ENCODE measurements at places on chromosomes 5 and 9.

GRCh38 chr5:10566543-10567068, 2.7 kb downstream of the ANKRD33B start:
- no peak for DNase-seq

DNA sequence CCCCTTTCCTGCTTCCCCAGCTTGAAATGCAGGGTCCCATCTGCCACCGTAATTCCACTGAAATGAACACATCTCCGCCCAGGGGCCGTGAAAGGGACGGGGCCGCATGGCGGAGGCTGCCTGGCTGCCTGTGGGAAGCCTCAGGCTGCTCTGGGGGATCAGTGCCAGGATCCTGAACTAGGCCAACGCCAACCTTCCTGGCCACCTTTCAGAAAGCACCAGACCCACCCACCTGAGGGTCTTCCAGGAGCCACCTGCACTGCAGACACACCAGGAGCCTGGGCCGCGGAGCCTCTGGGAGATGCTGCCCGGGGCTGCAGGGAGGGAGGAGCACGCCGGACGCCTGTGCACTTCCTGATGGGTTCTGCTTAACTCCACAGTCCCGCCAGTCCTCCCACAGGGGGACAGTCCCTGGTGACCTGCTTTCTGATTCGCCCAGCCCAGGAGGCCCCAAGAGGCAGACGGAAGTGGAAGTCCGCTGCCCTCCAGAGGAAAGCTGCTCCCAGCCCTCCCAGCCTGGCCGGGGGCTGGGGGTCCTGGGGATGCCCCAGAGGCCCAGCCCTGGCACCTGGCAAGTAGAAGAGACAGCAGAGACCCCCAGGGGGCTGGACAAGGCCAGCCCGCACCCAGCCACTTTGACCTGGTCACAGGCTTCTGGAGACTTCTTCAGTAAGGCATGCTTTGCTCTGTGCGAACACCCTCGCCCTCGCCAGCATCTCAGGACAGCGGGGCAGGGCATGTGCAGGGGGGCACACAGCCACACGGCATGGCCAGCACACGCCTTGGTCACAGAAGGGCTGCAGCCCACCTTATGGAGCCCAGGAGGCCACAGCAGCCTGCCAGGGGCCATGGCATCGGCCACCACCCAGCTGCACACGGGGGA, at the start of gene CARD9:
CARD9 (minus strand) TSS at position 370 of the 883 bp plus-strand sequence. CDS start 1,591 bp downstream, outside the sequence.
- no peak for DNase-seq

- no peak for DNase-seq
Observed at GRCh38 chr9:88481933-88482332, 53.0 kb upstream of the NXNL2 start.

- no peak for DNase-seq
Observed at GRCh38 chr5:52825826-52826225, 38.1 kb downstream of the ITGA1 start.

DNA sequence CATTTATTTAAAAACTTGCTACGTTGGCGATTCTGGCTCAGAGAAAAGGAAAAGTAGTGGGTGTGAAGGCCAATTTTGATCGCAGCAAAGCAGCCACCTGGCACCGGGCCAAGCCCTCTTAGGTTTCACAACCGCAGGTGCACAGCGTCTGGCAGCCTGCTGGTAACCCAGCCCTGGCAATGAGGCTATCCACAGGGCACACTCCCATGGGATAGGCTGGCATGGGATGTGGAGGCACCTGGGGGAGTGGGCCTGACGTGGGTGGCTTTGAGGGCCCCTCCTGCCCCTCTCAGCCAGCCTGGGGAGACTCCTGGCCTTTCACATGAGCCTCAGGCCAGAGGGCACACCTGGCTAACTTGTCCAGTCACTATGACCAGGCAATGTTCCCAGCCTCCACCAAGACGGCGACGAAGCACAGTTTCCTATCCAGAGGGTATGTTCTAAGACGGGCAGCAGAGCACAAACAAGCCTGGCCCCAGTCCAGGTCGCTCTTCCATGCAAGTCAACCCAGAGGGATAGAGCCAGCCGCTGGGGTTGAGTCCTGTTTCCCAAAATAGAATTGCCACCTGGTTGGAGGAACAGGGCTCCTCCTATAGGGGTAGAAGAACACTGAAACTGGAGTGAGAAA, 19.0 kb downstream of the CMBL start:
- DNase-seq: no peak

GRCh38 chr5:107544476-107544875, 126.3 kb downstream of the EFNA5 start:
- DNase-seq: no peak

GRCh38 chr9:136759436-136760325, 1.6 kb upstream of the LCN8 start:
- DNase-seq: no peak

GRCh38 chr9:122346478-122347347, 24.1 kb upstream of the PTGS1 start:
- no peak for DNase-seq

DNA sequence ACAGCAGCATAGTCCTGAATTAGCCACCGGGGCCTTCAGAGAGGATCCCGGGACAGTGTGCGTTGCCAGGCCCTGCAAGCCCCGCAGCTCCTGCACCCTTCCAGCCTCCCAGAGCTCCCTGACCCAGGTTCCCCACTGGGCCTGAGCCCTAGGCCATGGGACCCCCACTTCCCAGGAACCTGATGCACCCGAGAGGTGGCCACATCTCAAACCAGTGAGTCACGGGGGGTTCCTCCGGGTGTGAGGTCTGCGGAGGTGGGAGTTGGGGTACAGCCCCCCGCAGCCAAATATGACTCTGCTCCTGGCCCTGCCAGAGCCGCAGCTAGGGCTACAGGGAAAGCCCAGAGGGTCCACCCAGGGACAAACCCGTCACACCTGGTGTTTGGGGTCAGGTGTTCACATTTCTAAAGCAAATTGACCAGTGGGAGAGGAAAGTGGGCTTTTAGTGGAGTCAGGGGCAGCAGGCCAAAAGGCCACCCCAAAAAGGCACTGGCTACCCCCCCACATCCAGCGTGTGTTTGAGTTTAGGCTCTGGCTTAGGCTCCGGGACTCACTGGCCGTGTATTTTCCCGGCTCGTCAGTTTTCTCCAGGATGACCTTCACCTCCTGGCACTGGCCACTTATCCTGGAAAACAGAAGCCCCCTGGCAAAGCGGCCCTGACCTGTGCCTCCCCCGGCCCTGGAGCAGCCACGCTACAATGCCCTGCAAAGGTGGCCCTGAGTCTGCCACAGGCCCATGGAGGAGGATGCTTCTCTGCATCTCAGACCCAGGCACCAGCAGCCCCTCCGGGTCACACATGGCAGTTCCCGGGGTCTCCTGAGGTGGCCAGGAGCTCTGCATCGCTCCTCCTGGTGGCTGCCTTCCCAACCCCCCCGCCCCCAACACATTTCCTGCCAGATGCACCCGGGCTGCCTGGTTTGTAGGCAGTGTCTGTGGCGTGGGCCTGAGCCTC, 17.4 kb upstream of the OBP2B start:
- DNase-seq: no peak

DNA sequence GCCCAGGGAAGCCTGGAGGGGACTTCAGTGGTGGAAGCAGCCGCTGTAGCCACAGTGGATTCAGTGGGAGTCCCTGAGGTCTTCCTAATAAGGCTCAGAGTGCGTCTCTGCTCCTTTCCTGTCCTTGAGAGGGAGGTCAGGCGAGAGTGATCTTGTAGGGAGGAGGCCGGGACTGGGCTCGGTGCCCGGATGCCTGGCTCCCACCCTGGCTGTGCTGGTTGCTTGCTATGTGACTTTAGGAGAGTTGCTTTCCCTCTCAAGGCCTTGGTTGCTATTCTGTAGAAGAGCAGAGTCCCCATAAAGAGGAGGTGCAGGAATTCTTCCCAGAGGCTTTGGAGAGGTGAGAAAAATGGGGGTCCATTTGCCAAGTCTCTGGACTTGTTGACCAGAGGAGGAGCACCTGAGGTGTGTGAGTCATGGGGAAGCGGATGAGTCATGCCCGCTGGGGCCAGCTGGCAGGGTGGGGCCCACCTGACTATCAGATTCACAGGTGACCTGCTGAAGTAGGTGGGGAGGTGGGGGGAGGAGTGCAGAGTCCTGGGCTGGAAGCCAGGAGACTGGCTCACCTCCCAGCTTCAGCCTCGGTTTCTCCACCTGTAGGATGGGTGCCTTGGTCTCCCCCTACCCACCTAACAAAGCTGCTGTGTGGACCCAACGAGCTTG, 13.8 kb downstream of the GSN start:
- no peak for DNase-seq

- DNase-seq: no peak
Observed at GRCh38 chr5:58950224-58950623, 367.3 kb downstream of the RAB3C start.

DNA sequence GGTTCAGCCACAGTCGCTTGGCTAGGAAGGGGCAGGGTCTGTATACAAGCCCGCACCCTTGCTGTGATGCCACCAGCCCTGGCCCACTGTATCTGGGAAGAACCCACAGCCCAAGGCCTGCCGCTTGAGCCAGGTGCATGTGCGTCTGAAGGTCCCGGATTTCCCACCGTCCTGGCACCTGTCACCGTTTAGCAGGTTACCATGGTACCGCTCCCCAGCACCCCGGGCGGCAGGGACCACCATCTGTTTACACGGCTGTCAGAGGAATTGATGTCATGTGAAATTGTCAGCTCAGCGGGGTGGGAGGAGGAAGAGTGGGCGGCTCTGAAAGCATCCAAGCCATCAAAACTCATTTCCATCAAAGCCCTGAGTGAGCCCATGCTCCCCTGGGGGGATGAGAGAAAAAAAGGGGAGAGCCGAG, 92.7 kb downstream of the HRH2 start:
- no peak for DNase-seq

- no peak for DNase-seq
Observed at GRCh38 chr5:102749416-102750030, 5.6 kb upstream of the PAM start.

DNA sequence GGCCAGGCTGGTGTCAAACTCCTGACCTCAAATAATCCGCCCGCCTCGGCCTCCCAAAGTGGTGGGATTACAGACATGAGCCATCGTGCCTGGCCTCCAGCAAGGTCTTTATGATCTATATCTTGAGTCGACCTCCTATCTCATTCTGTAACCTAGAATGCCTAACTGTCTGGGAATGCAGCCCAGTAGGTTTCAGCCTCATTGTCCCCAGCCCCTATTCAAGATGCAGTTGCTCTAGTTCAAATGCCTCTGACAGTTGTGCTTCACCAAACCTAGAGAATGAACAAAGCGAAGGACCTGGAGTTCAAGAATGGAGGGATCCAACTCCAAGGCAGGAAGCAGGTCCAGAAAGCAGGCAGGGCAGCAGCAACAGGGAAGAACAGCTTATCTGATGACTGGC, 30.8 kb downstream of the GLRX start:
- no peak for DNase-seq

DNA sequence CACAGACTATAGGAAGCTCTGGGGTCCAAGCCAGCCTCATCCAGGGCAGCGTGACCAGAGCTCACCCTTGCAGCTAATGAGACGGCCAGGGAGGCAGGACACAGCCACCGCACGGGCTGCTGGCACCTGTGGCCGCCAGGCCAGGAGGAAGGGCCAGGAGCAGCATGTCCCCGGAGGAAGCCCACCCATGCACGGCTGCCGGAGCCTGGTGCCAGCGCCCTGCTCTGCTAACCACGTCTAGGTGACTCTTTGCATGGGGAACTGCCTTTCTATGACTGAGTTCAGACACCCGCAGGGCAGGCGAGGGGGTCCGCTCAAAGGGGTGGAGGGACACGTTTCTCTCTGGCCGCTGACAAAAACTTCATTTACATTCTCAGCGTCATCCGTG, 68.5 kb upstream of the SARDH start:
- DNase-seq: no peak

- DNase-seq: no peak
Observed at GRCh38 chr5:107680799-107681198, 10.1 kb upstream of the EFNA5 start.

- DNase-seq: no peak
Observed at GRCh38 chr9:108167136-108167900, 677.7 kb upstream of the KLF4 start.

GRCh38 chr5:149775785-149776184, 45.7 kb downstream of the PPARGC1B start:
- no peak for DNase-seq

- no peak for DNase-seq
Observed at GRCh38 chr9:21320465-21320864, 14.7 kb downstream of the KLHL9 start.

- no peak for DNase-seq
Observed at GRCh38 chr9:17509701-17510100, 69.2 kb upstream of the SH3GL2 start.

- no peak for DNase-seq
Observed at GRCh38 chr5:14424011-14424685, 157.4 kb upstream of the OTULINL start.

DNA sequence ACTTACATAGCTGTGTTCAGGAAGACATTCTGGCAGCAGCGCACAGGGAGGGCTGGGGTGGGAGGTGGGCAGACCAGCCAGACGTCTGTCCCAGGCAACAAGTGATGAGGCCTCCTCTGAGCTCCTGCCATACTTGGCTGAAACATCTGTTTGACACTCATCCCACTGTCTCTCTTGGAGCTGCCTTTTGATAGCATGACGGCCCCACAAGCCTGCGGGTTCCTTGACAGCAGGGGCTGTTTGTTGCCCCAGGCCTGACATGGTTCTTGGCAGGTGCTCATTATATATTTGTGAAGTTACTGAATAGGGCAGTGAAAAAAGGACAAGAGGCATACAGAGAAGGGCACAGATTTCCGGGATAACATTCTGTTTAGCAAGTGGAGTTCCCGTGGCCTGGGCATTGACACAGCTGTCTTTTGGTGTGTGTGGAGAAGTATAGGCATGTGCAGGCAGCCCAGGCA, 22.2 kb upstream of the B4GALT1 start:
- no peak for DNase-seq

GRCh38 chr5:120354126-120354525, 110.0 kb upstream of the PRR16 start:
- DNase-seq: no peak

DNA sequence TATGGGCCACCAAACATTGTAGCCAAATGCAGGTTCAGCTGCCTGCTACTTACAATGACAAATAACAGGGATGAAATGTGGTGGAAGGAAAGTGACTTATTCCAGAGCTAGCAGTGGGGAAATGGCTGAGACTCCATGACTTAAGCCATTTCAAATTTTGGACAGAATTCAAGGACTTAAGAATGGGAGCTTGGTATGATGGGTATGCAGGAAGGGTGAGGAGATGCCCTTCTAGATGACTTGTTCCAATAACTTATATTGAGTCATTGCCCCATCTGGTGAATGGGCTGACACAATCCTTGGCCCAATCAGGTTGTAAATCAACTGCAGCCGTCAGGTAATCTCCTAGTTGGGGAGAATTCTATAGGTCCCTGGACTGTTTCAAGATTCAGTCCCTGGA, 230.7 kb upstream of the SGCD start:
- no peak for DNase-seq

DNA sequence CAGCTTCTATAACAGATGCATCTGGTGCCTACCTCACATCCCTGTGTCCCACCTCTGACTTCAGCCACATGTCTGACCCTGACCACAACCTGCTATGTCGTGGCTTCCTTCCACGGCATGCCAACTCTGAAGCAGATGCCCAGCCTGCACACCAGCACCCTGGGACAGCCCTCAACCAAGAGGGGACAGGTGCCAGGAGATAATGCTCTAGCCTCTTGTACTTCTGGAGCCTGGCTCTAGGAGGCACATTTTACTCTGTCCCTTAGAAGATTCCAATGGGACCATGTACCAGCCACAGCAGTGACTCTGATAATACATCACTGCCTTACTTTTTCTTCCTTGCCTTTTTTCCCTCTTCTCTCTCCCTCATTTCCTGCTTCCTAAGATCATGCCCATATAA, 51.4 kb downstream of the EBF1 start:
- no peak for DNase-seq

GRCh38 chr9:96501633-96502538, 51.9 kb downstream of the HABP4 start:
- no peak for DNase-seq
